ENCODE measurements at places on chromosomes 7 and 10.

DNA sequence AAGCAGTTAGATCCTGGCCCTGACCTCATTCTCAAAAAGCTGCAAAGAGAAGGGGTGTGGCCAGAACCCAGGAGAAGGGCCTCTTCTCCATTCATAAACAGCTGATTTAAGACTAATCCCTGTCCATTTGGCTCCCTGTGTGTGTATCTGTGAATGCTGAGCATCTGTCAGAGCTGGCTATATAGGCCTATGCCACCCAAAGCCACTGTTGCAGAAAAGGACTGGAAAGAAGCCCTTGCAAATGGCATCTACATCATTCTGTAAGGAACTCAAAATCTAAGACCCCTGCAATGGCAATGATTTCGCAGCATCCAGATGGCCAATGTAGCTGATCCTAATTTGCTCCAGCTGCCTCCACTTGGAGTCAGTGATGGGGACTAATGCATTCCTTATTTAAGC, 384.5 kb downstream of the KCNMA1 start:
- DNase-seq, result no peak

- DNase-seq, result peak; percentile 13
These were observed 25.4 kb downstream of the CYP2C9 start for GRCh38 chr10:94963901-94964300.

DNA sequence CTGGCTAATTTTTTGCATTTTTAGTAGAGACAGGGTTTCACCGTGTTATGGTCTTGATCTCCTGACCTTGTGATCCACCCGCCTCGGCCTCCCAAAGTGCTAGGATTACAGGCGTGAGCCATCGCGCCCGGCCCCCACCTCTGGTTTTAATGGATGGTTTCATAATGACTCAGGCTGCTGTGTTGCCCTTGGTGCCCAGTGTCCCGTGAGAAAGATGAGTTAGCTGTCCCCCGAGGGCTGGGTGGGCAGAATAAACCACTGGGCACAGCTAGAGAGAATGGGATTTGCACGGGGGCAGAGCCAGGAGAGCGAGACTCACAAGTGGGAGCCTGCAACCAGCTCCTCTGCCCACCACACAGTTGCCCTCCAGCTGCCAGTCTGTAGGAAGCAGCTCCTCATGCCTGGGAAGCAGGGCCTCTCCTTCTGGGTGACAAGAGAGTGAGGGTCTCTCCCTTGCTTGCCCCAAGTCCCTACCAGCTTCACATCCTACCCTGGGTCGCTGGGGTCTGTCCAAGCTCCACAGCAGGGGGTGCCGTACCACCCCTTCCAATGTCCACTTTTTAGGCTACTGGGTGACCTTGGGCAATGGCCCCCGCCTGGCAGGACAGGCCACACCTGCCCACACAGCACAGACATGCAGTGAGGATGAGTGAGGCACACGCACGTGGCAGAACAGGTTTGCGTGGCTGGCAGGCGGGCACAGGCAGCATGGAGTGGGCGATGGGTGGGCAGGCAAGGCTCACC, 16.1 kb upstream of the NDST2 start:
- DNase-seq, result no peak

DNA sequence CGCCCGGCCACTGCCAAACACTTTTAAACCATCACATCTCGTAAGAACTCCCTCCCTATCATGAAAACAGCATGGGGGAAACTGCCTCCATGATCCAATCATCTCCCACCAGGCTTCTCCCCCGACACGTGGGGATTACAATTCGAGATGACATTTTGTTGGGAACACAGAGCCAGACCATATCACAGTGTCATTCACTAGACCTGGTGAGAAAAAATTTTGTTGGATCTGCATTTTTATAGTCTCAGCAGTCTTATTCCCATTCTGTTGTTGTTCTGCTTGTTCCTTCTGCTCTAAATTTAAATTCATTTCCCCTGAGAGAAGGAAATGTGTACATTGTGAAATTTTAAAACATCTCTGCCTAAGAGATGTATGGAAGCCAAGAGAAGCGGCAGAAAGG, 4.8 kb upstream of the MKLN1 start:
- no peak for DNase-seq

DNA sequence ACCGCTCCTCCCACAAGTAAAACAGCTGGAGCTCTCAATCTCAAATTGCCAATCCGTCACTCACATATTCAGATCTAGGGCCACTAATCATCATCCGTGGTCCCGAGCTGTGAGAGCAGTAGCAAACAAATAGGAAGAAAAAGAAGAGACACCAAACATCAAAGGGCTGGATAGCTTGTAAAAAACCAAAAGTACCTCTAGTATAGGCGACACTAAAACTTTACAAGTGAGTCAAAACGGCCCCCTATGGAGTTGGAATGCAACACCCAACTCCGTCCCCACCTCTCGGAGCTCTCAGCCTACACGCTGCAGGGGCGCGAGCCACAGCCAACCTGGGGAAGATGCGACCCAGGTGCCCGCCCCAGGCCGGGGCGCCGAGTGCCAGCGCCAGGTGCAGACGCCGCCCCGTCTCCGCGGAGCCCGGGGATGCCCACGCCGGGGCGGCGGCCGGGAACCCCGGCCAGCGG, 581 bp downstream of the FAM3C start:
- DNase-seq, result peak; percentile 13

- no peak for DNase-seq
These were observed 727.8 kb downstream of the TYW1 start for GRCh38 chr7:67724435-67724834.

DNA sequence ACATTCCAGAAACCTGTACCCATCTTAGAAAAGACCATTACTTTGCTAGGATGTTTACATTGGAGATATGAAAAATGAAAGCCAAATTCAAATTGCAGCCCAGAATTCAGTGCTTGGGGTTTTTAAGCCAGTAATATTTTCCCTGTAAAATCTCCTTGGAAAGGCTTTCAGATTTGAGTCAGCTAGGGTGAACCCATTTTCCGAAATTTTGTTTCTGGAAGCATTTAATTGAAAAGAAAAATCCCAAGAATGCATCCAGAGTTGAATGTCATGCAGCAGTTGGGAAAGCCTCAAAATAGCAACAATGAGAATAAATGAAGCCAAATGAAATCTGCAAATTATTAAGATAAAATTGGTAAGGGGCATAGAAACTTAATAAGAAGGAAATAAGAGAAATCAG, 106.4 kb downstream of the BMPER start:
- DNase-seq, result no peak

DNA sequence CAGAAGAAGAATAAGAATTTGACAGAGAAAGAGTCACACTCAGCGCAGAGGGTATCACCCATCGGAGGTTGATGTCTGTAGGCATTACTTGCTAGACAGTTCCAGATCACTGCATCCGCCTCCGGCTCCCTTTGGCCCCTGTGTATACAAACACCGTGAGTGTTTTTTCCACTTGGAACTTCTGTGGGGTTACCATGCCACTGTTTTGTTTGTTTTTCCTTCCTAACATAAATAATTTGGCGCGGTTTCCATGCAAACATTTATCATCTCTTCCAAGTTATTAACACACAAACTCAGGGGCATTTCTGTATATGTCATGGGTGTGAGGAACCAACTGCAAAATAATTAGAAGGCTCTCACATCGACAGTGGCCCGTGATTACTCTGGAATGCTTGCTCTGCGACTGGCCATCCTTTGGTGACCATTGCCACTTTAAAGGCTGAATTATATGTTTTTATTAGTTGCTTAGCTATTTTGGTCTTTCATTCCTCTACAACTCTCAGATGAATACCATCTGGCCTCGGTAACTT, 612.2 kb upstream of the MKI67 start:
- DNase-seq, result no peak

DNA sequence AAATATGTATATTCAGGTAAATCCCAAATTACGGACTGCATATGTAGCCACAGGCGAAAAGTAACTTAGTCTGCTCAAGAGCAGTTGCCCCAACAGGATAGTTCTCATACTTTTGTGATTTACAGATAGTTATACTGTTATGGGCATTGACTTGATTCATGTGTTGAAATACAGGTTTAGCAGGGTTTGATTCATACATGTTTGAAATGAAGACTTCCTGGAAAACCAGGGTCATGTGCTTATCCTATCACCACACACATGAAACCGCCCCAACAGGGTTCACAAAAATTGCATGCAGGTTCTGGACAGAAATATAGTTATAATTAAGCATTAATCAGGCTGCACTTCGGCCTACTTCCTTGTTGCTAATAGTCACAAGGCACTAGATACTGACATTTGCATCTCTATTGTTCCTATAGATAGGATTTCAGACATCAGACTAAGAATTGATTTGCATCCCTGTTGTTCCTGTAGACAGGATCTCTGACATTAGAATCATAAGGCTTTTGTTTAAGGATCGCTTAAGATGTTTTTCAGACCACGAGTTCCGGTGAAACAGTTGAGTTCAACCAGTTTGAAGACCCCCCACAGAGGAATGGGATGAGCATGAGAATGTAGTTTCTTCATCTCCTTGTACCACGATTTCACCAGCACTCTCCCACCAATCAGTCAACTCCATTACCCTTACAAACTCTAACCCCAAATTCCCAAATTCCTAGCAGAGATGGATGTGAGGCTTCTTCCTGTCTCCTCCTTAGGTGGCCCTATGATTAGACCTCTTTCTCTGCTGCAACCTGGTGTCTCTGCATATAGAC, 2.0 kb upstream of the ZNF398 start:
- no peak for DNase-seq

- DNase-seq, result peak; percentile 55
These were observed 361.0 kb downstream of the ETV1 start for GRCh38 chr7:13628239-13629001.

- DNase-seq, result no peak
These were observed 30.8 kb downstream of the SLC37A3 start for GRCh38 chr7:140367528-140367927.

GRCh38 chr7:9557853-9558252, 1124.4 kb downstream of the NXPH1 start:
- no peak for DNase-seq

DNA sequence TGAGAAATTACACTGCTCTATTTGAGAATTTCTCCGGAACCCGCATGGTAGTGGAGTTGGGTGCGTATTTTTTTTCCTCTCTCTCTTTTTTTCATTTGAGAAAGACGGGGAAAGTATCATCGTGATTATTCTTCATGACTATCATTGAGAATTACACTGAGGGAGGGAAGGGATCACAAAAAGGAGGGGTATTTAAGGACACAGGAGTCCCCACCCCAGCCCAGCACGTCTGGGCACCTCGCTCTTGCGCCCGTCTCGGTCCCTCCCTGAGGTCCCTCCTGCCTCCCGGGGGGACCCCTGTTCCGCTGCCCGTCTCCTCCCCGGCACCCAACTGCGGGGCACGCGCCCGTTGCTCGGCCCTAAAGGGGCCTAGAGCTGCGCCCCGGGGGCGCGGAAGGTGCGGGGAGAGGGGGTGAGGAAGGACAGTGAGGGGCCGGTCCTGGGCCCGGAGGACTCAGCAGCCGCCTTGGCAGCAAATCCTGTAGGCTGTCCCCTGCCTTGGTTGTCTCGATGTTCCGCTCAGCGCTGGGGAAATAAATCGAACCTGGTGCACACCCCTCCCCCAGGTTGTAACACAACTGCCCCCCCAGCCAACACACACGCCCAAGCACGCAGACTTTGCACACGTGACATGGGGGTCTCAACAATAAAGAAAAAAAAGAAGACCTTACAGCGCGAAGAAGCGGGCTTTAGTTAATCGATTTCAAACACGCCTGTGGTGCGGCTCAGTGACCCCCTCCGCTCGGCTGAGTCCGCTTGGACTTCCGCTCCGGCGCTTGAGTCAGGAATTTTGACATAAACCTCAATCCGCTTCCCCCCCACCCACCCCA, 18.6 kb upstream of the GATA3 start:
- no peak for DNase-seq

GRCh38 chr7:5870311-5870710, 10.3 kb upstream of the OCM start:
- no peak for DNase-seq

DNA sequence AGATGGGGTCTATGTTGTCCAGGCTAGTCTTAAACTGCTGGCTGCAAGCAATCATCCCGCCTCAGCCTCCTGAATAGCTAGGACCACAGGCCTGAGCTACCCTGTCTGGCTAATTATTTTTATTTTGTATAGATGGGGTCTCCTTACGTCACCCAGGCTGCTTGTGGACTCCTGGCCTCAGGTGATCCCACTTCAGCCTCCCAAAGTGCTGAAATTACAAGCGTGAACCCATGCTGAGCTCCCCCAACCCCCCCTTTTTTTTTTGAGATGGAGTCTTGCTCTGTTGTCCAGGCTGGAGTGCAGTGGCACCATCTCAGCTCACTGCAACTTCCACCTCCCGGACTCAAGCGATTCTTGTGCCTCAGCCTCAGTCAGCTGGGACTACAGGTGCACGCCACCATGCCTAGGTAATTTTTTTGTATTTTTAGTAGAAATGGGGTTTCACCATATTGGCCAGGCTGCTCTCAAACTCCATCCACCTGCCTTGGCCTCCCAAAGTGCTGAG, 25.4 kb downstream of the FAM25A start:
- no peak for DNase-seq

- peak; percentile 64 for DNase-seq
These were observed 1.2 kb upstream of the SGMS1 start for GRCh38 chr10:50624866-50625501.

DNA sequence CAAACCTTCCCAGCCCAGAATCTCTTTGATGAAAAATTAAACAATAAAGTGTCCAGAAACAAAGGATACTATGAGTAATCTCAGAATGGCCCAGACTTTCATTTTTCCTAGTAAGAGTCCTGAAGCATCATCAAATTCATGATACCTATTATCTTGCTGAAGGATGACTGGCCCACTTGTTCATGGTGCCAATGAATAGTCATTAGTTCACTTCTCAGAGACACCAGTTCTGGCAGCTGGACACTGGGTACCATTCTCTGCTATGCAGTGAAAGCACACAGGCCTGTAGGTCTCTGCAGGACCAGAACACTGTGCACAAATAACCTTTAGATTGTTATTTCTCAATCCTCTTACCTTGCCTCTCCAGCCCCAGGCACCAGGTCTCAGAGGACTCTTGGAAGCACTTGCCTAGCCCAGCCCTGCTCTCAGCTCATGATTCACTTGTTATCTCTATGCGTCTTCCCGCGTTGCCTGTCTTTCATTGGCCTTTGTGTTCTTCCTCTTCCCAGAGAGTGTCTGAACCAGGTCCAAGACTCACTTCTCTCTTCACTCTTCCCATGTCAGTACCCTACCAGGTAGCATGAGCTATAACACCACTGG, 98.1 kb upstream of the AGBL3 start:
- DNase-seq, result no peak

DNA sequence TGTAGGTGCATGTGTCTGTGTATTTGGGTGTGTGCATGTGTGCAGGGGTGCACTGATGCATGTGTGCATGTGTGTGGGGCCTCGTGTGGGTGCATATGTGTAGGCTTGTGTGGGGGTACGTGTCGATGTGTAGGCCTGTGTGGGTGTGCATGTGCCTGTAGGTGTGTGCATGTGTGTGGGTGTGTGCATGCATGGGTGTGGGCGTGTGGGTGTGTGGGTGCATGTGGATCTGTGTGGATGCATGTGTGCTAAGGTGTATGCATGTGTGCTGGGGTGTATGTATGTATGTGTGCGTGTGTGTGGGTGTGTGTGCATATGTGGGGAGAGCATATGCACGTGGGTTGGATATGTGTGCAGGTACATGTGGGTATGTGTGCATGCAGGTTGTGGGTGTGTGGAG, 73.2 kb downstream of the NKX6-2 start:
- DNase-seq, result no peak

GRCh38 chr10:33566001-33566400, 231.5 kb upstream of the NRP1 start:
- DNase-seq, result no peak
